ENCODE measurements at places on chromosomes 2 and 18.

- DNase-seq = no peak
These were observed 156.9 kb downstream of the CCBE1 start for GRCh38 chr18:59540346-59540745.

GRCh38 chr18:32355896-32356295, 114.8 kb downstream of the GAREM1 start:
- no peak for DNase-seq

DNA sequence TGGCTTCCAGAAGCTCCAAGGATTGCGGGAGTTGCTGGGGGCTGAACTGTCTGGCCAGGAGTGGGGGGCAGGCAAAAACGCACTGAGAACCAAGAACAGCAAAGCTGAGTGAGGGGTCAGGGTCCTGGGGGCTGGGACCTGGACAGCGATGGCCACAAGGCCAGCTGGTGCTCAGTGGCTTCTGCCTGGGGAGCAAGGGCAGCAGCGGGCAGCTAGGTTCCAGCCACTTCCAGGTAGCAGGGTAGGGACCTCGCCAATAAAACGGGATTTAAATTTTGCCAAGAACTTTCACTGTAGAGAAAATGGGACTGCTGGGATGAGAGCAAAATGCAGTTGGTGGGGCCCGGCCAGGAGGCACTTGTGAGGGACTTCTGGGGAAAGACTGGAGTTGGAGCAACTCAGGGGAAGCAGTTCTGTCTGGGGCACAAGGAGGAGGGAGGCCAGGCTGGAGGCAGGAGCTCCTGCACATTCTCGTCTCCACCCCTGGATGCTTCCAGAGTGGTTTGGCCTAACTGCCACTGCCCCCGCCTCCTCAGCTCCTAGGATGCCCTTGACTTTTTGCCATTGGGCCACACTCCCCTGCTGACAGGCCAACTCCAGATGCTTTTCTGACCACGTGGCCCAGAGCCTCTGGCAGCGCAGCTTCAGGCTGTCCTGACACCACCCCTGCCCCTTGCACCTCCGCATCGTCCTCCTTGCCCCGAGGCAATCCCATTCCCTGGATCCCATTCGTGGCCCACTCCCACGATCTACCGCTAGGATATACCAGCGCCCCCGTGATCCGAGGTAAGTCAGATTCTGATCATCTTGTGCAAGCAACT, 5.5 kb upstream of the CCDC74A start:
- no peak for DNase-seq

DNA sequence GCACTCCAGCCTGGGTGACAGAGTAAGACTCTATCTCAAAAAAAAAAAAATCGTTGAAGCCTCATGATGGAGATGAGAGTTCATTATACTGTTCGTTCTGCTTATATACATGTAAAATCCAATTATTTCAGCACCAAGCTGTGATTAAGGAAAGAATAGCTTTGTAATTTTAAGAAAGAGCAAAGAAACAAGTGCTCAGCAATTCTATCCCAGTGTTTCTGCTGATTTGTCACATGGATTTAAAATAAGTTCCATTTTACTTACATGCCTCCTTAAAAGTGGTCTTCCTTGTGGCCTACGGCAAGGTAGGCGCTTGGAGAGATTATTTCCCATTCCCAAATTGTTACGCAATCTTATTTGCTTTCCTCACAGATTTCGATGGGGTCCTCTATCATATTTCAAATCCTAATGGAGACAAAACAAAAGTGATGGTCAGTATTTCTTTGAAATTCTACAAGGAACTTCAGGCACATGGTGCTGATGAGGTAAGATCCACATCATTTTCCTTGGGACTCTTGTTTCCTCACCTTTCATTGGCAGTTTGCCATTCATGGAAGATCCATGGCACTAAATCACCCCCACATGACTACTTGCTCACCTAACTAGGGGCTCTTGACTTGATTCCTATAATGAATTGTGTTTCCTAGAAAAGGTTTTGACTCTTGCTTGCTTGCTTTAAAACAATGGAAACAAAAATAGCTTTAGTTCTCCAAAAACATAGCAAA, 11.5 kb downstream of the ARPC2 start:
- DNase-seq = no peak

Measured in NCI-H460 (cell line).